ENCODE measurements at places on chromosomes 2 and 18.

GRCh38 chr2:47043891-47044239 lies 111.2 kb downstream of the STPG4 start:
- DNase-seq: no peak

DNA sequence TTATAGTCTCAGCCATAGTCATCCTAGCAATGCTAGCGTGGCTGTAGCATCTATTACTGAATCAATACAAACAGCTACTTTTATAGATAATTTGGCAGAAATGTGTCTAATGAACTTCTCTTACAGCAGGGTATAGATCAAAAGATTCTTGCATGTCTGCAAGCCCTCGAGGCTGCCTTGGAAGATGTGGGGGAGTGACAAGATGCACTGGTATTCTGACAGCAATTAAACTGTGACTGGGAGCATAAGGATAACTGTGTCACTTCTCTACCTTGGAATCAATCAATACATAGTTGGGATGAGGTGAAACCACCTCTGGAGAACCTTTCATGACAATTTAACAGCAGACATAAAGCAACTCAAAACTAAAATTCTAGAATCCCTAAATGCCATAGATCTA lies 59.3 kb upstream of the MYO3B start:
- no peak for DNase-seq

DNA sequence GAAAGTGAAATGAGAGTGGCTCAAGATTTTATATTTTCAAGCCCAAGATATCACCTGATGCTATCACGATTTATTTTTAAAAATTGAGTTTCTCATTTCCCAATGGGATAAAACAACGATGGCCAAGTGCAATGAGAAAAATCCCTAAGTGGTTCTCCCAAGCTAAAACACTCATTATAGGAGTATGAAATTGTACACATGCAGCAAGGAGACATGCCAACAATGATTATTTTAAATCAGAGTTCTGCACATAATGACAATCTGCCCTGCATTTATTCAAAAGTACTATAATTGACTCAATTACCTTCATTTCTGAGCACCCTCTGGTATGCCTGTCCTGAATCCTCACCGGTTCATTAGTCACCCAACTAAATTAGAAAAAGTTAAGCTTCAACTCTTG lies 12.7 kb downstream of the CYTIP start:
- DNase-seq: no peak

DNA sequence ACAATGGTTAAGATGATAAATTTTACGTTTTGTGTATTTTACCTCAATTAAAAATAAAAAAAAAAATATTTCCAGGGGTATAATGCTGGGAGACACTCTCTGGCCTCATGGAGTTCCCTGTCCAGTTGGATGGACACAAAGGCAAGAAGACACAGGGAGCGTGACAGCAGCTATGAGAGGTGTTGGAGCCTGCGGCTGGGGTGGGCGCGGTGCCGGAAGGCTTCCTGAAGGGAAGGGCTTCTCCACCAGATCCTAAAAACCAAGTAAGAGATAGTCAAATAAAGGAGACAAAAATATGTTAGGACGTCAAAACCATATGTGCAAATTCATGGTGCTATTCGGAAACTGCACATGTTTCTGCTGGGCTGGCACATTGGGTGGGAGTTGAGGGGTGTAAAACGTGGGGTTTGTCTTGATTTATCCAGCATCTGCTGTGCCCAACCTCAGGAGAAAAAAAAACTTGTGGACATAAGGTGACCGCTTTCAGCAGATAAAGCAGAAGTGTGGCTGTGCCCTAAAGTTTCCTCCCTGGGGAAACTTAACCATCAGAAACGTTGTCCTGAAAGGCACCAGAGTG lies 467.6 kb downstream of the RNF144A start:
- DNase-seq: no peak

DNA sequence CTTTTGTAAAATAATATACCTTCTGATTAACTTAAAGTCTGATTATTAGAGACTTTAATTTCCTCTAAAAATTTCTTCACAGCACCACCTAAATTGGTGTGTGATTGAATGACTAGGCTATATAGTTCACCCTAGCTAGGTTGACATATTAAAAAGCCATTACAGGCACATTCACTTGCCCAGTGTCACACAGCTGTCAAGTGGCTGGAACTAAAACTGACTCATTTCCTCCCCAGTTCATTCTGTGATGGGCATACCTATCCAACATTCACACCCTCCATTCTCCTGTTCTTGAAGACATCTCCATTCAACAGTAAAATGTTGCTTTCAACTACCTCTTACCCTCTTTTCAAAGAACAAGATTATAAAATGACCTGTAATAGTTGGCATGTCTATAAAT lies 334.5 kb downstream of the ARHGAP15 start:
- DNase-seq: no peak

DNA sequence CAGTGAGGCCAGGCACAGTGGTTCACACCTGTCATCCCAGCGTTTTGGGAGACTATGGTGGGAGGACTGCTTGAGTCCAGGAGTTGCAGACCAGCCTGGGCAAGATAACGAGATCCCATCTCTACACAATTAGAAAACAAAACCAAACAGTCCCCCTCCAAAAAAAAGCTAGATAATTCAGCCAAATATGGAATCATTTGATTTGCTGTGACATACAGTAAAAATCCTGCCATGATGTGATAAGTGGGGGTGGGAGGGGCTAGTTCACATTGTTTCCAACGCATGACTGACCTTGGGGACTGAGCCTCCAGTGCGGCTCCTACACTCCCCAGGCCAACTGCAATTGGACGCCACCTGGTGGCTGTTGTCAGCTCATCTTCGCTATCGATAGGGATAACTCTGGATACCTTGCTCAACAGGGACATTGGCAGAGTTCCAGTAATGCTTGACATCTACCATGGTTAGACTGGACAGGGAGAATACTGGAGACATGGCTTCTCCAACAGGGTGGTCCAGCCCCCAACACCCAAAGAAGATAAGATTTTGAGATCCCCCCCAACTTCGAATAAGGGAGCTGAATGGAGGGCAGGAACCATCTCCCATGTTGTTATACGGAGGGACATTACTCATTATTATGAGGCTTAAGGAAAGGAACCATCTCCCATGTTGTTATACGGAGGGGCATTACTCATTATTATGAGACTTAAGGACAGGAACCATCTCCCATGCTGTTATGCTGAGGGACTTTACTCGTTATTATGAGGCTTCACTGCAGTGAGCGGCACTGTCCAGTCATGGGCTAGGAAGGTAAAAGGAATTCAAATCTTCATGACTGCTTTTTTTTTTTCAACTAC lies 135.9 kb downstream of the TGIF1 start:
- DNase-seq: peak; percentile 90

DNA sequence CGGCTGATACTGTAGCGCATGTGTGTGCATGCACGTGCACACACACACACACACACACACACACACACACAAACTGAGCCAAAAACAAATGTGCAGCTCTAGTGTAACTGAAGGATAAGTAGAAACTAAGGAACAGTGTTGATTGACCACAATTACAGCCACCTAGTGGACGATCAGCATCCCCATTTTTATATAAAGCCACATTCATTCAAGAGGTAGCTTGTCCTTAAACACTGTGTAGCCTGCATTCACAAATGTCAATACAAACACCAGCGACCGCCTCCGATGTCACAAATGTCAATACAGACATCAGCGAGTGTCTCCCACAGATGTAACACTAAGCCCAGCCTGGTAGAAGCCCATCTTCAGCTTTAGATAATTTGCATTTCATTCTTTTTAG lies 167.4 kb downstream of the PTGR3 start:
- peak; percentile 36 for DNase-seq

- DNase-seq: no peak
Observed at GRCh38 chr2:238924032-238924431, 76.1 kb downstream of the TWIST2 start.

DNA sequence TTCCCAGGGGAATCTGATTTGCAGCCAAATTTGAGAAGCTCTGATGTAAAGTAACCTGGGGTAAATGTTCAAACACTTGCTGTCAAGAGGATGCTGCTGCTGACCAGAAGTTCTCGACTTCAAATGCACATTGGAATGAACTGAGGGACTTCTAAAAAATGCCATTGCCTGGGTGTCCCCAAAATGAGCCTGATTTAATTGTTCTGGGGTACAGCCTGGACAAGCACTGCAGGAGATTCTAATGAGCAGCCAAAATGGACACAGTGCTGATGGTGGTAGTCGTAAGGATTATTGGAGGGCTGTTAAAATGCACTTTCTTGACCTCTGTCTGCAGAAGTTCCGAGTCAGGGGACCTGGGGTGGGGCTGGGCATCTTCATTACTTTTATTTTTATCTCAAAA lies 49.5 kb downstream of the LIPG start:
- DNase-seq: no peak

GRCh38 chr18:34509163-34509562 lies 200.9 kb upstream of the DTNA start:
- DNase-seq: no peak

DNA sequence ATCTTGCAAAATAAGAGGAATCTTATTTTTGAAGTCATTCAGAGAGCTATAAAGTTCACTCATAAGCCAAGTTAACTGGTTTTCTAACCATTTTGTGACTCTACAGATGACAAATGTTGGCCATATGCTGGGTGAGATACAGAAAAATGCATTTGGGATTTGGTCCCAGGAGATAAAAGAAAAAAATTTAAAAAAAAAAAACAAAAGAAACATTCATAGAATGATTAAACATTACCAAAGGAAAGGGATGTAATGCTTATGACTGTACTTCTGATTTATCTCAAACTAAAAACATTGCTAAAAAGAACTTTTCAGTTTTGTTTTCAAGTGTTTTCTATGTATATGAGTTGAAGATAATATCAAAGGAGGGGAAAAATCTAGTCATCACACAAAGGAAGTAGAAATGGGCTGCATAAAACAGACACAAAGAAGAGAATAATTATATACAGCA lies 43.1 kb downstream of the PELI1 start:
- no peak for DNase-seq

DNA sequence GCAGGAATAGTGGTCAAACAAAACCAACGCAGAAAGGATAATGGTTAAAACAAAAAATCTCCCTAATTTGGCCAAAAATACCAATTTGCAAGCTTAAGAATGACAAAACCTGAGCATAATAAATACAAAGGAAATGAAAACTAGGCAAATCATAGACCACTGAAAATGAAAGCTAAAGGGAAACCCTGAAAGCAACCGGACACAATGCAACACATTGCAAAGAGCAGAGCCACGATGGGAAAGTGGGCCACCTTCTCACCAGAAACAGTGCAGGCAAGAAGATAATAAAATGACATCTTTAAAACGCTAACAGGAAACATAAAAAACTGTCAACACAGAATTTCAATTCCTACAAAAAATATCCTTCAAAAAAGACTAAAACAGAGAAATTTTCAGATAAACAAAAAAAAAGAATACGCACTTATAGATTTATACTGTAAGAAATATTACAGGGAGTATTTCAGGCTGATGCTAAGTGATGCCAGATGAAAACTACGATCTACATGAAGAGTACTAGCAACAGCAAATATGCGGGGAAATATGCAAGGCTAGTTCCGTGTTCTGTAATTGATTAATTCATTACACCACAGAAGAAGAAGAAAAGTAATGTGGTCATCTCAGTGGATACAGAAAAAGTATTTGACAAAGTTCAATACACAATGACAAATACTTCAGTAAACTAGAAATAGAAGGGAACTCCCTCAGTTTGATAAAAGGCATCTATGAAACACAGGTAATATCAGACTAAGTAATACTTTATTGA lies 239.5 kb downstream of the L3MBTL4 start:
- DNase-seq: no peak

- DNase-seq: no peak
Observed at GRCh38 chr18:28095041-28095440, 81.9 kb downstream of the CDH2 start.

DNA sequence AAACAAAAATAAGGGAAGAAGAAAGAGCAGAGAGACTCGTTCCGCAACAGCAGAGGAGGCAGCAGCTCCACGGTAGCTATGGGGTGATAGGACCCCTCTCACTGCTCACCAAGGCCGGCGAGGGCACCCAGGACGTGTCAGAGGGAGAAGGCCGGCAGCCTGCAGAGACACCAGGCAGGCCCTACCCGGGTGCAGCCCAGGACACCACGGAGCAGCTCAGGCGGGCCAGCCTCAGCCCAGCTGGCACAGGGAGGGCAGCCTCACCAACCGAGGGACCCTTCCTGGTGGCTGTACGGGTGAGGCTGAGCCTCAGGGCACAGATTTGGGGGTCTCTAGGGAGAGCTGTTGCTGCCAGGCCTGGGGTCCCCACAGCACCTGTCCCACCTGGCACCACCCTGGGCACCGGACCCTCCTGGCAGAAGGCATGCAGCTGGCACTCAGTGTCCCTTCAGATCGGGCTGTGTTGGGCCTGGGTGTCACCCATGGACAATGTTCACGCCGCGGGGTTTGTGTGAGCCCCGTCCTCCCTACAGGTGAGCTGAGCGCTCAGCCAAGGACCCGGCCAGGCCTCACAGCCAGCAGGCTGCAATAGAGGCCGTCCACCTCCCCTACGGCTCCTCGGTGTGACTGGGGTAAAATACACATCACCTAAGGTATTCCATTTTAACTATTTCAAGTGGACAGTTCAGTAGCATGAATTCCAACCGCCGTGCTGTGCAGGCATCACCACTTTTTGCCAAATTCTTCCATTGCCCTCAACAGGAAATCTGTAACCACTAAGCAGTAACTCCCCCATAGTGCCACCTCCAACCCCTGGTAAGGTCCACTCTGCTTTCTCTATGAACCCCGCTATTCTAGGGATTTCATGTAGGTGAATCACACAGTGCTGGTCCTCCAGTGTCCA lies 21.6 kb downstream of the KCNG2 start:
- DNase-seq: no peak

DNA sequence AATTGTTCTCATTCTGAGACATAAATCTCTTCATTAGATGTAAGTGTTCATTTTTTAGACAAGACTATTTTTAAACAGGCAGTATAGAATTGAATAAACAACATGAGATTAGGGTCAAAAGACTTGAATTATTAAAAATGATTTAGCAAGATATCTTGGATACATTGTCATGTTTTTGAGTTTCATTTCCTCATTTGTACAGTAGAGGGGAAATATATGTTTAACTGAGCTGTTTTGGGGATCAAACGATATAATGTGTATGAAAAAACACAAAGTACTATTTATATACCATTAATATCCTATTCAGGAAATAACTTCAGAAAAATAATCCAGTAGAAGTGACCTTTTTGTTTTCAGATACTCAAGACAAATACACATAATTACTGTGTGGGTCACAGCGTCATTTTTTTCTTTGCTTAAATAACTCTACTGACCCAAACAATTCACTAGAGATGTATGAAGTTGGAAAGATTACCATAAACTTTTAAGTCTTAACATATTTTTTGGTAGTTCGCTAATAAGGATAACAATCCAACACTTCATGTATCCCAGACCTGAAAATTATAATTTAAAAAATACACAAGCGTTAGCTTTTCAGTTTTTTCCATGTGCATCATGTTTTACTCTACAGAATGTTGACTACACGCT lies 896 bp upstream of the ASXL3 start:
- DNase-seq: no peak
